ENCODE measurements at places on chromosomes 1 and 21.
A peak's percentile ranks its signal among the peaks of the same experiment; 100 is the strongest.

- no peak for DNase-seq
These were observed 4.1 kb downstream of the ADORA1 start for GRCh38 chr1:203131548-203132200.

DNA sequence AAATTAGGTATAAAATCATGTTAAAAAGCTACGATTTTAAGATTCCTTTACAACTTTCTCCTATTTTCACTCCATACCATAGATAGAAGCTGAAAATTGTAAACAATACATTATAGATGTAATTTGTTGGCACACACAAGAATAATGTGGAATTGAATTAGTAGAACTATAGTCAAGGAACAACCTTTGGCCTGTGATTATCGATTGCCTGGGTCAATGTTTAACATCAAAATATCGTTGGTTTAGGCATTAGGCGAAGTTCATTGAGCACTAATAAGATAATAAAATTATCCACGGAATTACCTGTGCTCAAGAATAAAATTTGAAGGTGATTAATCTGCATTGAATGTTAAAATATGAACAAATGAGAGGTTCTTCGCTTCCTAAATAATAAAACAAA lies 455.1 kb upstream of the ZP4 start:
- DNase-seq, result no peak

- no peak for DNase-seq
These were observed 1171.0 kb downstream of the MRPL39 start for GRCh38 chr21:24436236-24436635.

DNA sequence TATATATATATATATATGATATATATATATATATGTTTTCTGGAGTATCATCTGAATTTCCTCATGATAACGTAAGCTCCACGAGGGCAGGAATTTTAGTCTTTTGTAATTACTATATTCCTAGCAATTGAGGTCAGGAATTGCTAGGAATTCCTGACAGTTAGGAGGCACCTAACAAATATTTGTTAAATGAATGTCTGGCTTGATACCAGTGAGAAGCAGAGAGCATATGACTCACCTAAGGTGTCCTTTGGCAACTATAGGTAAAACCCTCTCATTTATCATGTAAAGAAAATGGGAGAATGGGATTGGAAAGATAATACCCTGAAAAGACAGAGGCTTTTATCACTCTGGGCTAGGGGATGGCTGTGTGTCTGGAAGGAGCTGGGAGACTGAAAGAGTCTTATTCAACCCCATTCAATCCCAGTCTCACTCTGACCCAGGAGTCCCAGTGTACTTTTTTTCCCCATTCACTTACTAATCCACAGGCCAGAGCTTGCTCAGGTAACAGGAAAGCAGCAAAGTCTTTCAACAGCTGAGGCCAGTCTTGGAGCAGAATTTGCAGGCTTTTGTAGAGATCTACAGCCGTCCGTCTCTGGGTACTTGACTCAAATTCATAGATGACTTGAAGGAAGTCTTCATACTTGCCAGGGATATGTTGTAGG lies 71.2 kb downstream of the DAP3 start:
- no peak for DNase-seq

DNA sequence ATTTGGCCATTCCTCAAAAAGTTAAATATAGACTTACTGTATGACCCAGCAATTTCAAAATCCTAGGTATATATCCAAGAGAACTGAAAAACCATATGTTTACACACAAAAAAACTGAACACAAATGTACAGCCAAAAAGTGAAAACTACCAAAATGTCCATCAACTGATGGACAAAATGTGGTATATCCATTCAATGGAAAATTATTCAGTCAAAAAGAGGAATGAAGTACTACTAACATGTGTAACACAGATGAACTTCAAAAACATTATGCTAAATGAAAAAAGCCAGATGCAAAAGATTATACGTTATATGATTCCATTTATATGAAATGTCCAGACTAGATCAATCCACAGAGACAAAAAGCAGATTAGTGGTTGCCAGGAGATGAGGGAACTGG lies 8.0 kb downstream of the AIDA start:
- DNase-seq, result no peak

DNA sequence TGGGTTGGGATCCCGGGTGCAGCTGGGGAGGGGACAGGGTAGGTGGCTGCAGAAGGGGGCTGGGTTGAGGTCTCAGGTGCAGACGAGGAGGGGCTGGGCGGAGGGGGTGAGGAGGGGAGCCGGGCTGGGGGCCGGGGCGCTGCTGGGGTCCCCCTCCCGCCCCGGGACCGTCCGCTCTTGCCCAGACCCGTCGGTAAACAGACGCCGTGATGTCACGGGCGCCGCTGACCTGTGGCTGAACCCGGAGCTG lies 22.3 kb downstream of the DHRS3 start:
- DNase-seq, result no peak

GRCh38 chr1:224014330-224014649 lies 99.6 kb upstream of the FBXO28 start:
- no peak for DNase-seq

- no peak for DNase-seq
These were observed 494.7 kb downstream of the SMYD3 start for GRCh38 chr1:246012341-246012740.

- DNase-seq, result no peak
These were observed 176.8 kb downstream of the ZP4 start for GRCh38 chr1:237713916-237714315.

DNA sequence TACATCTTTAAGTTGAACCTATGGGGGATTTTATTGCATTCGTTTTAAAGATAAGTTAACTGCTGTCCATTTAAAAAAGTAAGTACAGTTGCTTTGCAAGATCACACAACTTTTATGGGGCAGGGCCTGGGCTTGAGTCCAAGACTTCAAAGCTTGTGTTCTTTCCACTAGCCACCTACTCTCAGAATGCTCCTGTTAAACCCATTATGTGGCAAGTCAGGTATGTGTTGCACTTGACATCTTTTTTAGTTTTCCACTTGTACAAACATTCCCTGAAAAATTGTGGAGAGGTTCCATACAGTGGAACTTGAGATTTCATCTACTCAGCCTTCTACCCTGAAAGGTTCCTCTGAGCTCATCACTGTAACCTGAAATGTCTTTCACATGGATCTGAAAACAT lies 235.5 kb upstream of the SGIP1 start:
- DNase-seq, result no peak

DNA sequence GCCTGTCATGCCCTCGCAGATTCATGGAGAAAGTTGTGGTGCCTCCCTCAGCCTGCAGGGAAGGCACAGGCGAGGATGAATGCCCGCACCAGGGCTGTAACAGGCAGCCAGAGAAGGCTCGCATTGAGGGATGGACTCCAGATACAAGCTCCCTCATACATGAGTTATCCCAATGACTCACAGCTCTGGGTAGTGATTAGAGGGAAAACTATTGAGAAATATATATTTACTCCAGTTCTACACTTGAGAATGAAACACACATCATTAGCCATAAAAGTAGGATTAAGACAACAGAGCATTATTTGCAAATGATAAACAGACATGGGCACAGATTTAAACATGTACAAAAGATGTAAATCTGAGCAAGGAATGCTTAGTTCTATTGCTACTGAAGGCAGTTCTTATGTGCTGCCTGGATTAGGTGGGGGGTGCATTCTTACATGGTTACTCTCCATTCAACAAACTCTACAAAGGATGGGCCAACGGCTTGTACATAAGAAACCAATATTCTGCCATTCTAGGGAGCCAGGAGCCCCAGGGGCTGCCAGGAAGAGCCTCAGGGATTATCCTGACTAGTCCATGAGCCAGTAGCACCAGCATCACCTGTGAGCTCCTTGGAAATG lies 97.9 kb downstream of the CSMD2 start:
- no peak for DNase-seq

DNA sequence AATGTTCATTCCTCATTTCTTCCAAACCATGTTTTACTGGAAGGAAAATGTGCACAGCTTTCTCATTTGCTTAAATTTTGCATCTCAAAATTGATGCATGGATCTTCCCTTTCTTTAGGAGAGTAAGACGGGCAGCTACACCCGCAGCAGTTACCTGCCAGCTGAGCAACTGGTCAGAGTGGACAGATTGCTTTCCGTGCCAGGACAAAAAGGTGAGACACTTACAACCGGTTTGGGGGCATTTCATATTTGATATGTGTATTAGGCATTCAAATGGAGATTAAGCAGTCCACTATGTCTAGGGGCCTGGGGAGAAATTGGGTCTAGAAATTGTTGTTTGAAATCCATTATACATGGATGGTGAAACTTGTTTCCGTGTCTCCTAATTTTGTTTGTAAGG lies 12.9 kb downstream of the C8A start:
- no peak for DNase-seq

- no peak for DNase-seq
These were observed 36.1 kb upstream of the PRKACB start for GRCh38 chr1:84107955-84108354.

DNA sequence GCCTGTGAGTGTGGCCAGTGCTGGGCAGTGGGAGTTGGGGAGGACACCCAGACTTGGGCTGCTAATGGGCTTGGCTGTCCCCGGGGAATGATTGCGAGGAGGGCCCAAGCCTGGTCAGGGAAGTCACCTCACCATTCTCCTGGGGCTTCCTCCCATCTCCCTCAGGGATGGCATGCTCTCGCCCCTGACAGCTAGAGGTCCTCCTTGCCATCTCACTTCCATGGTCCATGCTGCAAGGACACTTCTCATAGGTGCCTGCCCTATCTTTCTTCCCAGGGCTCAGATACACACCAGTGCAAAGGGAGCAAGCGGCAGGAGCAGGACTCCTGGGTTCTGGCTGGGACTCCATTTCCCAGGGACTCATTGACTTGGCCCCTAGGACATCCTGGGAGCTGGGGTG lies 4.1 kb downstream of the NTRK1 start:
- no peak for DNase-seq

DNA sequence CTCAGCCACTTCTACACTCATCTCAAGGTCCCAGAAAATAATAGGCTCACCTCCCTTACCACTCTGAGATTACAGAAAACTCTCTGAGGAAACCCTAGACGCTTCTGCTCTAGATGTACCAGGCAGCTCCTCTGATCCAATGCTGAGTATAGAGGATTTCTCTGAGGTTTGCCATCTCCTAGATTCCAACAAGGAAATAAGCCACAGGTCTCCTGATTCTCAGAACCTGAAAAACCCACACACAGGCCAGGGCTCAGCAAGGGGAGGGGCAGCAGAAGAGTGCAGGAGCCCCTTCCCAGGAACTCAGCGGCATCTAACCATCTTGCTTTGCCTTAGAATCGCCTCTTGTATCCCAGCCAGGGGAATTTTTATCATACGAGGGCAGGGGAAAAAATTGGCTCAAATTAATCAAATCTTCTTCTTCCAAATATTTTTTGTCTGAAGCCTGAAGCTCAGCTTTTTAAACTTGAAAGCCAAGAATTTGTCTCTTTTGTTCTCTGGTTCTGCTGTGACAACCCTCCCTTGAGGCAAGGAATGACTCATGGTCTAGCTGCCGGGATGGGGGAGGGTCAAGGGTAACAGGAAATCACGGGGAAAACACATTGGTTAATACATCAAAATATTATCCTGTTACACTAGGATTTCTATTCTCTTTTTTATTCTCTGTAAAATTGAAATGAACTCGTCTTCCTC lies 30.8 kb downstream of the GORAB start:
- DNase-seq, result no peak

DNA sequence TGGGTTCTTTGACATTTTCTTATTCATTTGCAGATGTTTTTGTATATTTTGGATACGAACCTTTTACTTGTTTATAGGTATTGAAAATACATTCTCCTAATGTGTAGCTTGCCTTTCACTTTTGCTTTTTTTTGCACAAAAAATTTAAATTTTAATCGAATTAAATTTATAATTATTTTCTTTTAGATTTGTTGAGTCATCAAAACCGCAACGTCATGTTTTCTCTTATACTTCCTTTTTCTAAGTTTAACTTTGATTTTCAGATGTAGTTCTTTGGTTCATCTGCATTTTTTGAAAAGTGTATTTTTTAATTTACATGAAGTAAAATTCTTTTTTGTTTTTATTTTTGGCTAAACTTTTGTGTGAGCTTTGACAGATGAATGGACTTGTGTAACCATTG lies 243.7 kb upstream of the DPYD start:
- DNase-seq, result no peak

- DNase-seq, result no peak
These were observed 1583.9 kb downstream of the MRPL39 start for GRCh38 chr21:24023402-24023801.

DNA sequence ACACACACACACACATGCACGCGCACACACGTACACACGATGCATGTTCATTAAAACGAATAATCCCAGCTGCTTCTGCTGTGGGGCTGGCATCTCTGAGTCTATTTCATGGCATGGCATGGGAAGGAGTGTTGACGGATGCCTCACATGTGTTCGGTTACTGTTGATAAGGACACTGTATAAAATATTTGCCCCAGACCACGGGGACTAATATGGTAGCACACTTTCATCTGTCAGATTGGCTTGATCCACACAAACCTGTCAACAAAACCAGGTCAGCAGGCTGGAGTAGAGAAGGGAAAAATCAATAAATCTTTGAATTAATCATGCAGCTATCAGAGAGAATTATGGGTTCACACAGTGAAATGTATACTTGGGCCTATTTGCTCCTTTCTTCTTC lies 171.9 kb downstream of the DSCAM start:
- no peak for DNase-seq

GRCh38 chr1:9110669-9111356 lies 18.1 kb downstream of the GPR157 start:
- peak; percentile 83 for DNase-seq
